ENCODE measurements at places on chromosomes 13 and 19.

- no peak for DNase-seq
Measured at GRCh38 chr13:75985132-75985531, 349.0 kb downstream of the LMO7 start.

GRCh38 chr13:25169951-25170553 lies 2.0 kb downstream of the AMER2 start:
- no peak for DNase-seq

DNA sequence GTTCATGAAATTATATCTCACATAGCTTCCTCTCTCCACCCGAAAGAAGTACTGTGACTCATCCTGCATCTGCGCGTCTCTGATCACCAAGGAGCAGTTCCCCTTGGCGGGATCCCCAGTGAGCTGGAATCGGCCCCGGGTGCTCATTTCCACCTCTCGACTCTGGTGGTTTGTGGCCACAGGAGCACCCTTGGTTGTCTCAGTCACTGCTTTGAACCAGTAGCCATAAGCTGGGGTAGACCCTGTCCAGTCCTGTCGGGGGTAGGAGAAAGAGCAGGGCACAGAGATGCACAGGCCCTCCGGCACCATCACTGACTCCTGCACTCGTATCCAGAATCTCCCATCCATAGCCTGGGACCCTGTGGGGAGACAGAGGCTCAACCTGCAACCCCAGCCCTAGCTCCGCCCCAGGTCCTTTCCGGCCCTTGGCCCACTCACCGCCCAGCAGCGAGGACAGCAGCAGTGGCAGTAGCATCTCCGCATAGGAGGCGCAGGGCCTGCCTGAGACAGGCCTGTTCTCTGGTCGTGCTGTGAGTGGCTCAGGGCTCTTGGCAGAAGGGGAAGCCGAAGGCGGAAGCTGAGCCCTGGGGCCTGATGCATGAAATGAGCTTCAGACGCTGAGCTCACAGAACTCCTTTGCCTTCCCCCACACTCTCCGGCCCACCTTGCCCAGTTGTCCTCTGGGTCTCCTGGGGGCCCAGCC lies at the start of gene SIGLEC10:
TSS of gene SIGLEC10 (minus strand) at position 536 of the 703 bp plus-strand sequence. CDS start at position 475, 61 bp downstream.
- peak; percentile 89 for DNase-seq

GRCh38 chr13:101218484-101218883 lies 197.8 kb downstream of the NALCN start:
- DNase-seq, result no peak

DNA sequence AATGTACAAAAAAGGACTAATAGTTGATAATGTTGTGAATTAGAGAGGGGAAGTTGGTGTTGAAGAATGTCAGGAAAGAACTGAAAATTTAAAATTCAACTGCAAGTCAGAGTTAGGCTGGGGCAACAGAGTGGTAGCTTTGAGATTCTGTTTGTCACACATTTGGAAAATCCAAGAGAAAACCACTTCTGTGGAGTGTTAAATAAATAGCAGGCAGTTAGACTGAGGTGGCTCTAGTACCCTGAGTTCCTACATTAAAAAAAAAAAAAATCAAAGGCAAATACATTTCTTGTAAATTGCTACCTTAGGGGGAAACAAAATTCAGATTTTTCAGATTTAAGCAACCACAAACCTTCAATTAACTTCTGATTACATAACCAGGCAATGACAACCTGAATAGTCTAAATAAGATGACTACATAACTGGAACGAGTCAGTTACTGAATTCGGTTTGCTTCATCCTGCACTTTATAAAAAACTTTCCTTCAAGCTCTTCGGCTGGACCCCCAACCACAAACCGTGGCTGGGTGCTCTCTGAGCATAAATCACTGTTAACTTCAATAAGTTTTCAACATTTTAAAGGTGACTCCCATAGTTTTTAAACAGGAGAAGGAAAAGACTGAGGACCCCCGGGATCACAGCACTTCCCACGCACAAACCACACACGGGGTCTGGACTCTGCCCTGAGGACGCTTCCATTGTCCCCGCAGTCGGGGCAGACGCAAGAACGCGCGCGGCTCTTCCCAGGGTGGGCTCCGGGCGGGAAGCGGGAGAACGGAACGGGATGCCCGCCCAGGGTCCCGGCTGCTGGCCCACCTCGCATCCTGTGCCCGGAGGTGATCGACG lies 725 bp downstream of the ZNF682 start:
- no peak for DNase-seq

GRCh38 chr13:114077099-114077932 lies 55.1 kb downstream of the RASA3 start:
- no peak for DNase-seq

GRCh38 chr13:93101226-93101734 lies 125.3 kb upstream of the GPC6 start:
- DNase-seq, result no peak

GRCh38 chr19:488505-489417 lies 7.5 kb upstream of the MADCAM1 start:
- DNase-seq, result peak; percentile 84

GRCh38 chr13:31385540-31385939 lies 185.8 kb downstream of the B3GLCT start:
- no peak for DNase-seq
